Cerebellum (tissue), 4 donors: ENCODE measurements at places on chromosomes 5 and 9. TPM values are rescaled to one million over a fixed set of nuclear protein-coding genes. Genes with fewer than 3 reads are reported as not detected.

- DNase-seq, result no peak
These were observed 335.8 kb downstream of the IRX2 start for GRCh38 chr5:2415678-2416077.

- DNase-seq, result no peak
These were observed 24.3 kb upstream of the RPS14 start for GRCh38 chr5:150473673-150474358.

Gene PALM2AKAP2
- total RNA-seq, result 4.5 TPM

DNA sequence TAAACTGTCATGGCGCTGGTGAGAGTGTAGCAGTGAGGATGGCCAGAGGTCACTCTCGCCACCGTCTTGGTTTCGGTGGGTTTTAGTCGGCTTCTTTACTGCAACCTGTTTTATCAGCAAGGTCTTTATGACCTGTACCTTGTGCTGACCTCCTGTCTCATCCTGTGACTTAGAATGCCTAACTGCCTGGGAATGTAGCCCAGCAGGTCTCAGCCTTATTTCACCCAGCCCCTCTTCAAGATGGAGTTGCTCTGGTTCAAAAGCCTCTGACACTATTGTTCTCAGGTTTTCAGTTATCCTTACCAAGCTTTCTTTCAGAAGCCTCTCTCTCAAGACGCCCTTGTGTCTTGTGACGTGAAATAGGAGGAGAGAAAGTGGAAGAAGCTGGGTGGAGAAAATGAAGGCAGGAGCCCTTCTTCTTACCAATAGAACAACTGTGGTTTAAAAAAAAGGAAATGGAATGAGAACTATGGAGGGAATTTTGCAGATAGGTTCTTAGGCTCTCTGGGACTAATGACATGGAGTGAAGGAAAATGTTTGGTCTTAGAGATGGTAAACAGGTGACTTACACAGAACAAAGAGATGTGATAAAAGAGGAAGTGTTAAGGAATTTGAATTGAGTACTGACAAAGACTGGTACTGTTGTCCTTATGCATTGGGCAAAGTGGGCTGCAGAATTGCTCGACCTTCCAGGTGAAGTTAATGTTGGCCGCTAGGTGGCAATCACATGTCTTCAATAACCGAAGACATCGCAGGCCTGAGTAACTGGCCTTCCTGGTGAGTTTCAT is 133.3 kb upstream of the RAI14 start:
- peak; percentile 82 for DNase-seq

- DNase-seq, result no peak
These were observed 65.8 kb downstream of the ZNF354C start for GRCh38 chr5:179125789-179126505.

DNA sequence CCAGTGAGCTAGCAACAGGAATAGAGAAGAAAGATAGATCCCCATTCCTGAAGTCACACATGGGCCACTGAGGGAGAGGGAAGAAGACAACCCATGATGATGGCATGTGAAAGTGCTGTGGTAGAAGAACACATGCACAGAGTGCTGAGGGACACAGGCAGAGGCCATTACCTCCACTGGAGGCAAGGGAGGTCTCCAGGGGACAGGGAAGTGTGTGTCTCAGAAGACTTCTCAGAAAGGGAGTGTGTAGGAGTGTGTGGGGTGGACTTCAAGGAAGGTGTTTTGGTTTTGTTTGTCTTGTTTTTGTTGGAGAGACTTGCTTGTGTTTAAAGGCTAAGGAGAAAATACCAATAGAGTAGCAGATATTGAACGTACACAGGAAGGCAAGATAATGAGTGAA is 77.0 kb upstream of the SMARCA2 start:
- DNase-seq, result no peak

DNA sequence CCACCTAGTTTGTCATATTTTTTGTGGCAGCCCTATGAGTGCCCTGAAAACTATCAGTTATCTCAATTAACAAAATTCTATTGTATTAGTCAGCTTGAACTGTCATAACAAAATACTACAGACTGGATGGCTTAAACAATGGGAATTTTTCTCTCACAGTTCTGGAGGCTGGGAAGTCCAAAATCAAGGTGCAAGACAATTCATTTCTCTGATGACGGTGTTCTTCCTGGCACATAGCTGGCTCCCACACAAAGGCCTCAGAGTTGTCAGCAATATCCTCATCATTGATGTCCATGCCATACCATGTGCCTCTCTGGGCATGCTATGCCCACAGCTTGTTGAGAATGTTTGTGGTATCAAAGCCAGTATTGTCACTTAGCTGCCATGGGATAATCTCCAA is 691.9 kb downstream of the NR2F1-AS1 start:
- no peak for DNase-seq
